ENCODE measurements at places on chromosomes 3 and 15.

GRCh38 chr3:193830791-193831191 lies 237.8 kb downstream of the OPA1 start:
- DNase-seq: no peak

GRCh38 chr3:150090877-150091276 lies 120.2 kb upstream of the PFN2 start:
- DNase-seq: no peak

GRCh38 chr15:31365655-31366127 lies 39.1 kb downstream of the KLF13 start:
- peak; percentile 67 for DNase-seq

DNA sequence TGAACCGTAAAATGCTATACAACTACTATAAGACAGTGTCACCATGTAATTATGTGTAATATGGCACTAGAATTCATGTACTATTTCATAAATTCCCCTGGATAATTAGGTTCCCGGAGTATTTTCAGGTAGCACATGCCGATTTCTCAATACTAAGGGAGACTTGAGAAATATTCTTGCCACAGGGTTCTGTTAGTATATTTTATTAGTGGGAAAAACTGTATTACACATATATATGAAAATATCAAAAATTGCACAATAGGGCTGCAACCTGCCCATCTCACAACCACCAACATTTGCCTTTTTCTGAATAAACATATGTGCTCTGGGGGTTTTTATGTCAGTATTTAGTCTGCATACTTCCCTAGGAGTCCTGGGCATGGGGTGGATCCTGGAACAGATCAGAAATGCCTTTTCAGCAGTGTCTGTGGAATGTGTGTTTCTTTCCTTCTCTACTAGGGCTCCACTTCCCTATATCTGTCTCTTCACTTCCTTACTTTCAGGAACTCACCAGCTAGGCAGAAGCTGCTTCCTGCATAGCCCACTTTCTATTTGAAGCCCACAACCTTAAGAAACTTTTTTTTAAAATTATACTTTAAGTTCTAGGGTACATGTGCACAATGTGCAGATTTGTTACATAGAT lies 87.5 kb downstream of the RPL39L start:
- DNase-seq: no peak

GRCh38 chr3:11607816-11608215 lies 35.9 kb downstream of the VGLL4 start:
- DNase-seq: no peak

GRCh38 chr3:169384573-169384972 lies 278.9 kb downstream of the MECOM start:
- no peak for DNase-seq

- no peak for DNase-seq
Observed at GRCh38 chr3:165347526-165347925, 151.3 kb upstream of the SLITRK3 start.

DNA sequence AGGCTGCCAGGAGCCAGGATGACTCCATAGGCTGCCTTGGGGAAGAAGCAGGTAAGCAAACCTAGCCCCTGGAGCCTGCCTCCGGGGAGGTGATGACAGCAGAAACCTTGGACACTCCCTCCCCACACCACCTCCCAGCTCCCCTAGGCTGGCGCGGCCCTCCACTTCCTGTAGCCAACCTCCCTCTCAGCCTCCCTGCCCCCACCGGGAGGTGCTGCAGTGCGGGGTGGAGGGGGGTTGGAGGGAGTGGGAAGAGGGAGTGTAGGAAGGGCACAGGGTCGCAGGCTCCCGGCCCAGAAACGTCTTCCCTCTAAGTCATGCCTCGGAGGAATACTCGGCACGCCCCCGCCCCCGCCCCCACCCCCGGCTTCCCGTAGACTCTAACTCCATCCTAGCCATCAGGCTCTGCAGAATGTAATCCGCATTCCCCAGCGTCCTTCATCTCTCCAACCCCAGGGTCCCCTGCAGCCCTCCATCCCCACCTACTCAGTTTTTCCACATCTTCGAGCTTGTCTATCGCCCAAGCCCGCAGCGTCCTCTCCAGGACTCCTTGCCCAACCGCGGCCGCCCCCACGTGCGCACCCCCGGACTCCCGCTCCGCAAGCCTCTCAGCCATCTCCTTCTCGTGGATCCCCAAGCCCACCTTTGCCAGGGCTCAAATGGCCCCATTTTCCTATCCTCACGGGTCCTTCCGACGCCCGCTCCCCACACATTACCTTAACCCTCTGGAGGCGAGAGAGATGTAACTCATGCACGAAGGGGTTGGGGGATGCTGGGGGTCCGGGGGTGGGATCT lies 528 bp downstream of the LPCAT4 start:
- peak; percentile 36 for DNase-seq
